DND-41 (cell line): ENCODE measurements at places on chromosomes 6 and 20.

DNA sequence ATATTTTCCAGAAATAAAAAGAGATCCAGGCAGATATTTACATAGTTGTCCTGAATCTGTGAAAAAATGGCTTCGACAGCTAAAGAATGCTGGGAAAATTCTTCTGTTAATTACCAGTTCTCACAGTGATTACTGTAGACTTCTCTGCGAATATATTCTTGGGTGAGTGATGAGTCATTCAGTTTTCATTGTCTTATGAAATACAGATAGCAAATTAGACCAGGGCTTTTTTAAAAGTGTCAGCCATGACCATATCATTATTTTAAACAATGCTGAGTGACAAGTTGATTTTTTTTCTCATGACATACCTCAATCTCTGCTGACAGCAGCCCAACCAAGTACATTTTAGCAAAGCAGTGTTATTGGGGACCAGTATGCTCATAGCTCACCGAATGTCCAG is 32.8 kb downstream of the TSPYL4 start:
- DNase-seq: no peak
- H3K27ac ChIP-seq: no peak overlapping the region
- no peak overlapping the region for H3K4me3 ChIP-seq
- H3K27me3 ChIP-seq: no peaks in the 10 kb centered on the region
- H3K4me1 ChIP-seq: no peaks in the 10 kb centered on the region

- DNase-seq: no peak
- H3K4me1 ChIP-seq: peaks cover 46% of the 10 kb centered on the region
- no peak overlapping the region for H3K4me3 ChIP-seq
- no peaks in the 10 kb centered on the region for H3K36me3 ChIP-seq
- H3K27ac ChIP-seq: no peak overlapping the region
- H3K27me3 ChIP-seq: no peaks in the 10 kb centered on the region
Observed at GRCh38 chr20:53874104-53874503, 196.3 kb downstream of the BCAS1 start.

- DNase-seq: no peak
- no peak overlapping the region for H3K4me3 ChIP-seq
- H3K36me3 ChIP-seq: no peaks in the 10 kb centered on the region
- H3K4me1 ChIP-seq: no peaks in the 10 kb centered on the region
Observed at GRCh38 chr20:44079291-44079690, 107.7 kb downstream of the JPH2 start.

GRCh38 chr20:33418033-33418432 is 16.7 kb upstream of the CDK5RAP1 start:
- no peak overlapping the region for H3K27ac ChIP-seq
- H3K4me3 ChIP-seq: no peak overlapping the region
- no peaks in the 10 kb centered on the region for H3K36me3 ChIP-seq
- DNase-seq: no peak

GRCh38 chr6:169974663-169975062 is 223.2 kb downstream of the ERMARD start:
- H3K27ac ChIP-seq: no peak overlapping the region
- no peaks in the 10 kb centered on the region for H3K4me1 ChIP-seq
- no peaks in the 10 kb centered on the region for H3K36me3 ChIP-seq
- no peak for DNase-seq
- H3K4me3 ChIP-seq: no peak overlapping the region

GRCh38 chr20:24166123-24166381 is 177.5 kb upstream of the GGTLC1 start:
- H3K27me3 ChIP-seq: no peaks in the 10 kb centered on the region
- H3K4me3 ChIP-seq: no peak overlapping the region
- H3K4me1 ChIP-seq: 0 out of 2 replicates have a peak, but pooled peaks cover 2% of the 10 kb centered on the region
- no peaks in the 10 kb centered on the region for H3K36me3 ChIP-seq
- H3K27ac ChIP-seq: no peak overlapping the region

- H3K36me3 ChIP-seq: no peaks in the 10 kb centered on the region
- H3K4me1 ChIP-seq: no peaks in the 10 kb centered on the region
- no peak overlapping the region for H3K27ac ChIP-seq
- peaks cover 2% of the 10 kb centered on the region for H3K27me3 ChIP-seq
- no peak overlapping the region for H3K4me3 ChIP-seq
Observed at GRCh38 chr6:83252719-83253118, 59.6 kb downstream of the RWDD2A start.

- peaks cover 6% of the 10 kb centered on the region for H3K4me1 ChIP-seq
- H3K27me3 ChIP-seq: no peaks in the 10 kb centered on the region
- no peak for DNase-seq
Observed at GRCh38 chr20:61134296-61135030, 117.6 kb upstream of the CDH4 start.

GRCh38 chr20:61112515-61112914 is 139.5 kb upstream of the CDH4 start:
- H3K4me3 ChIP-seq: no peak overlapping the region
- peaks cover 38% of the 10 kb centered on the region for H3K4me1 ChIP-seq
- H3K27me3 ChIP-seq: no peaks in the 10 kb centered on the region
- no peaks in the 10 kb centered on the region for H3K36me3 ChIP-seq
- peak; percentile 82 for DNase-seq

DNA sequence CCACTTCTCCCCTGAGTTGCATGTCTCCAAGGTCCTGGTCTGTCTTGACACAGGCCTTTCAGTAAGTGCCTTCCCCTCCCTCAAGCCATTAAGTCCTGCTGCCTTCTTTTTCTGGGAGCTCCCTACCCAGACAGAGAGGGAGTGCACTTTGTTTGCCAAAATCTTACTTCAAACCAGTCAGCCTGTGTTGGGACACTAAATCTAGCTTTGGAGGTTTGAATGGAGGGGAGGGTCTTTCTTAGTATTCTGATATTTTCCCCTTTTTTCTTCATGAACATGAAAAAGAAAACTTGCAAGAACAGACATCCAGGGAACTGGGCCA is 170.7 kb upstream of the PMEPA1 start:
- DNase-seq: no peak
- H3K27ac ChIP-seq: no peak overlapping the region
- H3K4me1 ChIP-seq: no peaks in the 10 kb centered on the region
- H3K4me3 ChIP-seq: no peak overlapping the region
- no peaks in the 10 kb centered on the region for H3K36me3 ChIP-seq

GRCh38 chr20:57907131-57908000 is 197.6 kb upstream of the PMEPA1 start:
- no peaks in the 10 kb centered on the region for H3K4me1 ChIP-seq
- H3K36me3 ChIP-seq: no peaks in the 10 kb centered on the region
- H3K4me3 ChIP-seq: no peak overlapping the region
- peaks cover 18% of the 10 kb centered on the region for H3K27me3 ChIP-seq

DNA sequence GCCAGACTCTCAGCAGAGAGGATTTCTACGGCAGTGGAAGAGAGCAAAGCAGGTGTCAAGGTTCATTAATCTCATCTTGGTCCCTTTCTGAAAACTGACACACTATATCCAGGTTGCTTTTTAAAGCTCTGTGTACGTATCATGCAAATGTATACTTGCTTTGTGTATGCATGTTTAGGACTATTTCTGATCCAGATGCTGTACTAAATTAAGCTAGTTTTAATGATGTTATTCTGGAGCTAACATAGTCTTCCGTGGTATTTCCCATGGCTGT is 59.2 kb upstream of the SNX9 start:
- no peak for DNase-seq
- H3K4me1 ChIP-seq: peaks cover 24% of the 10 kb centered on the region
- H3K4me3 ChIP-seq: peak overlapping the region; percentile 21
- no peak overlapping the region for H3K27ac ChIP-seq

DNA sequence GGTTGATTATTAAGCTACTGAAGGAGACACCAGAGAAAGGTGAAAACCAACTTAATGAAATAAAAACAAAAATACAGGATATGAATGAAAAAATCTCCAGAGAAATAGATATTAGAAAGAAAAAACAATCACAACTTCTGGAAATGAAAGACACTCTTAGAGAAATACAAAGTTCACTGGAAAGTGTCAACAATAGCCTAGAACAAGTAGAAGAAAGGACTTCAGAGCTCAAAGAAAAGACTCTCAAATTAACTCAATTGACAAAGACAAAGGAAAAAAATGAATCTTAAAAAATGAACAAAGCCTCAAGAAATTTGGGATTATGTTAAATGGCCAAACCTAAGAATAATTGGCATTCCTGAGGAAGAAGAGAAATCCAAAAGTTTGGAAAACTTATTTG is 10.3 kb upstream of the MCM9 start:
- H3K27ac ChIP-seq: no peak overlapping the region
- no peaks in the 10 kb centered on the region for H3K4me1 ChIP-seq
- no peaks in the 10 kb centered on the region for H3K27me3 ChIP-seq
- no peak for DNase-seq

GRCh38 chr6:18978337-18979128 is 591.4 kb downstream of the RNF144B start:
- no peaks in the 10 kb centered on the region for H3K27me3 ChIP-seq
- DNase-seq: no peak
- H3K4me1 ChIP-seq: no peaks in the 10 kb centered on the region
- no peak overlapping the region for H3K4me3 ChIP-seq
- H3K36me3 ChIP-seq: no peaks in the 10 kb centered on the region

- H3K4me3 ChIP-seq: no peak overlapping the region
- no peaks in the 10 kb centered on the region for H3K27me3 ChIP-seq
Observed at GRCh38 chr6:43082806-43083655, 6.9 kb downstream of the PTK7 start.

- H3K27ac ChIP-seq: peak overlapping the region; percentile 76
- no peaks in the 10 kb centered on the region for H3K36me3 ChIP-seq
- peaks cover 23% of the 10 kb centered on the region for H3K4me1 ChIP-seq
- H3K4me3 ChIP-seq: peak overlapping the region; percentile 35
Observed at GRCh38 chr20:43514648-43514999, 7.1 kb downstream of the L3MBTL1 start.

DNA sequence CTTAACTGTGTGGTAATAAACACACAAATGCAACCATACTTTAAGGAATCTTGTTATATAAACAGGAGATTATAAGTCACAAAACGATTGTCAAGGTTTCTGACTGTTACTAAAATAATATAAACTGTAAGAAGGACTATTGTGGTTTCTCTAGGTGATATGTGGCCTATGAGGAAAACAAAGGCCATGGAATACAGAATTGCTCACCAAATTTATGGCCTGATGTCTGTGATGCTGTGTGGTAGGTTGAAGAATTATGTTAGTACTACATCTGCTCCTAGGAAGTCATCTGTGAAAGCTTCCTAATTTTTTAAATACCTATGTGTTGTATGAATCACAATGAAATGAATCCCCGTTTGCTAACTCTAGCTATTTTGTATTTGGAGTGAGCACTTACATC is 875.4 kb upstream of the MAP3K7 start:
- no peak overlapping the region for H3K4me3 ChIP-seq
- peaks cover 3% of the 10 kb centered on the region for H3K27me3 ChIP-seq
- H3K36me3 ChIP-seq: no peaks in the 10 kb centered on the region

GRCh38 chr6:12126051-12126450 is 113.9 kb downstream of the HIVEP1 start:
- no peaks in the 10 kb centered on the region for H3K27me3 ChIP-seq
- no peak overlapping the region for H3K4me3 ChIP-seq
- no peak for DNase-seq
- H3K4me1 ChIP-seq: no peaks in the 10 kb centered on the region
- H3K27ac ChIP-seq: no peak overlapping the region

- no peaks in the 10 kb centered on the region for H3K4me1 ChIP-seq
- no peaks in the 10 kb centered on the region for H3K27me3 ChIP-seq
- H3K27ac ChIP-seq: no peak overlapping the region
Observed at GRCh38 chr6:3561725-3562124, 104.9 kb upstream of the SLC22A23 start.

- no peak for DNase-seq
- H3K4me3 ChIP-seq: no peak overlapping the region
- no peaks in the 10 kb centered on the region for H3K36me3 ChIP-seq
- no peak overlapping the region for H3K27ac ChIP-seq
- H3K4me1 ChIP-seq: no peaks in the 10 kb centered on the region
Observed at GRCh38 chr20:54343099-54343498, 132.3 kb upstream of the DOK5 start.

GRCh38 chr6:25872814-25873213 is 1.2 kb downstream of the SLC17A3 start:
- peaks cover 6% of the 10 kb centered on the region for H3K27me3 ChIP-seq
- H3K36me3 ChIP-seq: no peaks in the 10 kb centered on the region
- DNase-seq: no peak
- peaks cover 4% of the 10 kb centered on the region; the same call in 1 of the 2 replicates for H3K4me1 ChIP-seq

DNA sequence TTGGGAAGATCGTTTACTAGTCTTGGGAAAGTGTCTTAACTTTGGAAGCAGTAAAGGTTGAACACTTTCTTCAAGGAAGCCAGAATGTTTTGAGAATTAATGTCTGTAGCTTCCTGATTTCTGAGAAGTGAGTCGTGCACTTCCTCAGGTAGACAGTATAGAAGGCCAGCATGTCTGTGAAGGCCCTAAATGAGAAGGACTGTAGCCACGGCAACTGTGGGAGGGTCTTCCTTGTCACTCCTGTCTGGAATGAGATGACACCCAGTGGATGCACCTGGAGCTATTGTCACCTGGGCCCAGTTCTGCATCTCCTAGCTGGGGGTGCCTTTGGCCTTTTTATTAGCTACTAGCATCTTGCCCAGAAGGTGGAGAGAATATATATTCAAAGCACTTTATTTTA is 8.8 kb downstream of the STX16 start:
- peaks cover 33% of the 10 kb centered on the region for H3K36me3 ChIP-seq
- H3K27ac ChIP-seq: no peak overlapping the region
- no peak overlapping the region for H3K4me3 ChIP-seq
- peak; percentile 12 for DNase-seq
- no peaks in the 10 kb centered on the region for H3K27me3 ChIP-seq
- H3K4me1 ChIP-seq: peaks cover 52% of the 10 kb centered on the region

- peaks cover 61% of the 10 kb centered on the region for H3K4me1 ChIP-seq
- H3K27ac ChIP-seq: peak overlapping the region; percentile 94
- no peaks in the 10 kb centered on the region for H3K27me3 ChIP-seq
- peak overlapping the region; percentile 85 for H3K4me3 ChIP-seq
- peaks cover 40% of the 10 kb centered on the region for H3K36me3 ChIP-seq
- DNase-seq: no peak
Observed at GRCh38 chr20:41030061-41030460, 1.4 kb downstream of the TOP1 start.

GRCh38 chr6:135883045-135883444 is 31.5 kb downstream of the PDE7B start:
- H3K27me3 ChIP-seq: peaks cover under 1% of the 10 kb centered on the region
- H3K4me3 ChIP-seq: no peak overlapping the region
- H3K4me1 ChIP-seq: peaks cover 24% of the 10 kb centered on the region
- no peak overlapping the region for H3K27ac ChIP-seq
- no peaks in the 10 kb centered on the region for H3K36me3 ChIP-seq
- no peak for DNase-seq

DNA sequence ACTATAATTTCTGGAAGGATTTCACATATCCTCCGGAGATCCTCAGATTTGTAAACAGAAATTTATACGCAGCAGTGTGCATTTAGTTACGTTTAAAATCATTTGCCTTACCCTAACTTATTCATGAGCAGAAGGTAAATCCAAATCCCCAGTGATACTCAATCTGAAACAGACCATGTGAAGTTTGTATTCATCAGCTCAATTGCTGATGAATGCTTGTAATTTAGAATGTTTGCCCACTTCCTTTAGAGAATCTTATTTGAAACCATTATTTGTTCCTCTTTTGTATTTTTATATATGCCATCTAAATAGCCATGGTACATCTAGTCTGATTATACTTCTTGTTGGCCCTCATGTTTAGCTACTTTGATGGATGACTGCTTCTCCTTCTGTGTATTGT is 15.4 kb downstream of the TAAR1 start:
- H3K4me3 ChIP-seq: no peak overlapping the region
- DNase-seq: no peak
- H3K27me3 ChIP-seq: no peaks in the 10 kb centered on the region
- no peaks in the 10 kb centered on the region for H3K4me1 ChIP-seq

- H3K4me1 ChIP-seq: peaks cover 30% of the 10 kb centered on the region
- DNase-seq: no peak
- H3K27me3 ChIP-seq: peaks cover 48% of the 10 kb centered on the region
Observed at GRCh38 chr20:49320460-49320859, 42.6 kb upstream of the ZNFX1 start.
